ENCODE measurements at places on chromosomes 5 and 9.

- no peak for DNase-seq
Measured at GRCh38 chr5:116576053-116576713, 1.6 kb upstream of the SEMA6A start.

DNA sequence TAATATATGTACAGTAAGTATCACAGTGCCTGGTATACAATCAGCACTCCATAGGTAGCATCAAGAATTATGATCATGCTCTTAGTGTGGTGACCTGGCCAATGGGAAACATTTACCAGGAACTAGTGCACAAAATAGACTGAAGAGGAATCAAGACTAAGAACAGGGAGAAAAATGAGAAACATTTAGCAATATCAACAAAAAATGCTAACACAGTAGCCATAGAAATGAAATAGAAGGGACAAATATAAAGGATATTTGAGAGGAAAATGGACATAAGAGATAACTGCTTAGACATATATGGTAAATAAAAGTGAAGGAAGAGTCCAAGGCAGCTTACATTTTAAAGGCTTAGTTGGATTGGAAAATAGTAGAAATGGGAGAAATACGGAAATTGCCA is 16.5 kb upstream of the SPATA9 start:
- no peak for DNase-seq

- DNase-seq: no peak
Measured at GRCh38 chr5:88405783-88406182, 137.1 kb upstream of the TMEM161B start.

DNA sequence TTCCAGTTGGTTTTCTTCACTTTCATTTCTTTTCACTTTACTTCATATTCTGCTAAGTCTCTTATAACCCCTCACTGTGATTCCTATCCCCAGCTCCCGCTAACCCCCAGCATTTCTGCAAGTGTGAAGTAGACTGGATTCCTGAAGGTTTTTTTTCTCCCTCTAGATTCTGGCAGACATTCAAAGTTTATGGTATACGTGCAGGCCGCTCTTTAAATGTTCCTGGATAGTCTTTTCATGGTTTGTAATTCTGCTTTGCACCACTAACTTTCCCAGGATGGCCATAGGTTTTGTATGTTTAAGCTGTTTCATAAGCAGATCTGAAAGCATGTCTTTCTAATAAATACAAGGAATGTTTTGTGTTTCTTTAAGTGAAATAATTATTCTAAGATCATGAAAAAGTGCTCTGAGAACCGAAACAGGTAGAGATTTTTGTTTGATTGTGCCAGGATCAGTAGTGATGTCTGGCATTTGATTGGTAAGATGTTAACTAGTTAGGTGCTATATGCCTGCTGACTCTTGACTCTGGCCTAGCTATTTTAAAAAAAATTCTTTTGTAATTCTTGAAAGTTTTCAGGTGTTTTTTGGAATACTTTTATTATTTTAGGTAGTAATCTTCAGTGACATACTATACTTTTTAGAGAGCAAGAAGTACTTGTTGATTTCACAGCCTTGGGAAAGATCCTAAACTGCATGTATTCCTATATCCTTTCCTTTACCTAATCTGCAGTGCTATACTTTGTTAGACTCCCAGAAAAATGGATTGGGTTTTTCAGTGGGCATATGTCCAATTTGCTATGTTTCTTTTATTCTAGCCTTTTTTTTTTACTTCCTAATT is 29.7 kb downstream of the CNOT6 start:
- DNase-seq: no peak

DNA sequence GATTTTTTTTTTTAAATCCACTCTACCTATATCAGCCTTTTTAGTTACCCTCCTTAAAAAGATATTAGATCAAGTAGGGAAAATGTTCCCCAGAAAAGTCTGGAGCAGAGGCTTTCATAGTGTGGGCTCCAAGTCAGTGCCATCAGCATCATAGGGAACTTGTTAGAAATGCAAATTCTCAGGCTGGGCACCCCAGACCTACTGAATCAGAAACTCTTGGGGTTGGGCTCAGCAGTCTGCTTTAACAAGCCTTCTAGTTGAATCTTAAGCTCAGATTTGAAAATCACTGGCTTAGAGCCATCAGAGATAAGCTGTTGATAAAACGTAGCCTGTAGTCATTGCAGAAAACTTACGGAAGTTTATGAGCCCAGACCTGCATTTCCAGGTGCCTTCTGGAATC is 140.1 kb downstream of the TMEM38B start:
- no peak for DNase-seq

DNA sequence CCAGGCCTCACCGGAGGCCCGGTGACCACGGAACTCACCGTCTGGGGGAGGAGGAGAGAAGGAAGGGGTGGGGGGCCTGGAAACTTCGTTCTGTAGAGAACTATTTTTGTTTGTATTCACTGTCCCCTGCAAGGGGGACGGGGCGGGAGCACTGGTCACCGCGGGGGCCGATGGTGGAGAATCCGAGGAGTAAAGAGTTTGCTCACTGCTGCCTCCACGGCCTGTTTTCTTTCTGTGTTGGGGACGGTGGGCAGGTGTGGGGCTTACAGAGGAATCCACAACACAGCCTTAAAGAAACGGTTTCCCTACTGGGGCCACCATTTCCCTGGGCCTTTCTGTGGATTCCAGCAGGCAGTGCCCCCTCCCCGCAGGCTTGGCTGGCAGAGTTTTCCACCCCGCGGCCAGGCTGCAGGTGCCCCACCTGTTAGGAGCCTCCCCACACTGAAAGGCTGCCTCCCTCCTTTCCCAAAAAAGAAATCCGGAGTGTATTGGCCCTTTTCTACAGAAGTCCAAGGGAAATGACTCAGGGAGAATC is 80.8 kb downstream of the NTNG2 start:
- DNase-seq: no peak

- DNase-seq: no peak
Measured at GRCh38 chr9:16683326-16683725, 187.1 kb downstream of the BNC2 start.

DNA sequence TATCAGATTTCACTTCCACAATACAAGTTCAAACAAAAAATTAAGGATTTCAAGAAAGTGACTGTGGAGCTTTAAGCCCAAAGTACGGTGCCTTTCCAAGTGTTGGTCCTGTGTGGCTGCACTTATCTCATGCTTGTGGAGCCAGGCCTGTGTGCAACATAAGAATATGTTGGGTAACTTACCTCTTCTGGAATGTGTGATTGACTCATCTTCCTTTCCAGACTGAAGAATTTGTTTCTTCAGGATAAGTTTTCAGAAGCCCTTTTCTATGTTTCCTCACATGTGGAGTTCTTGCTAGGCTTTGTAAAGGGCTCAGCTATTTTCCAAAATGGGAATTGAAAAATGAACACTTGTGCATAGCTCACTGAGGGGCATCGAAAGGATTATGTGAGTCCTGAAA is 485.1 kb upstream of the PAPPA start:
- DNase-seq: no peak

DNA sequence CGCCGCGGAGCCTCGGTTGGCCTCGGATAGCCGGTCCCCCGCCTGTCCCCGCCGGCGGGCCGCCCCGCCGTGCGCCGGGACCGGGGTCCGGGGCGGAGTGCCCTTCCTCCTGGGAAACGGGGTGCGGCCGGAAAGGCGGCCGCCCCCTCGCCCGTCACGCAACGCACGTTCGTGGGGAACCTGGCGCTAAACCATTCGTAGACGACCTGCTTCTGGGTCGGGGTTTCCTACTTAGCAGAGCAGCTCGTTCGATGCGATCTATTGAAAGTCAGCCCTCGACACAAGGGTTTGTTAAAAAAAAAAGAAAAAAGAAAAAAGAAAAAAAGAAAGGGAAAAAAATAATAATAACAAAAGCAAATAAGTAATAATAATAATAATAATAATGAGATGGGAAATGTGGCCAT is 112.8 kb downstream of the GCNT1 start:
- no peak for DNase-seq

DNA sequence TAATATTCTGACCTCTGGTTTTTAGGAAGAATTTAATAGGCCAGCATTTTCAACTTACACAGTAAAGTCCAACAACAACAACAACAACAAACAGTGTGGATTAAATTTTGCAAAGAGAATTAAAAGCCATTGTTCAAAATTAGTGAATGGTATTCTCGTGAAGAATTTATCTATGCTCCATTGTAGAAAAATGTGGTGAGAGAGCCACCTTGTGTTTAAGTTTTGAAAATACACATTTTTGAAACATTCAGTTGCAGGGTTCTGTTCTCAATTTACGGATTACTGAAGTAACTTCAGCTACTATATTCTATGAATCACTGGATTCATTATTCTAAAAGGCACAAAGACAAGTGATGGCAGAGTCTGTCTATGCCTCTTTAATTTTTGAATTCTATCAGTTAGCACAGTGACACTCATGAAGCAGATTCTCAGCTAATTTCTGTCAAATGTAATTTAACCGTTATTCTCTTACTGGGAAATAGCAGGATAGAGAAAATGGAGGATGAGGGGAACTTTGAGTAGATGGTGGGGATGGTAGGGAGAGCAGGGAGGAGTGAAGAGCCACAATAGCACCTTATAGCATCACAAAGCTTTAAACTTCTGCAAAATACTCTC is 11.0 kb downstream of the CCDC152 start:
- DNase-seq: peak; percentile 13

DNA sequence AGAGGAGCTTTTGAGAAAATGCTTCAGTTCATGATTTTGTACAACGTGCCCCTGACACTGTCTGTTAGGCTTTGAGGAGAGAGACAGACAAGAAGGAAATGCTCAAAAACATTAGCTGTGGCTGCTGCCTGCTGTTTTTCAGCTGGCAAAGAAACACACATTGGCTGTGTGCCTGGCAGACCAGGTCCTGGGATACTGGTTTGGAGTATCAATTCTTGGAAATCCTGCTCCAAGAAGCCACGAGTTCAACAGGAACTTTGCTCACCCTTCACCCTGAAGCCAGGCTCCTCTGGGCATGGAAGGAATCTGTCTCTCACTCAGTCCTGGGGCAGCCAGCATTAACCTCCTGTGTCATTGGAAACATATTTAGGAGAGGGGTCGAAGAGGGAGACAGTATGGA is 245.5 kb downstream of the AUH start:
- DNase-seq: no peak

DNA sequence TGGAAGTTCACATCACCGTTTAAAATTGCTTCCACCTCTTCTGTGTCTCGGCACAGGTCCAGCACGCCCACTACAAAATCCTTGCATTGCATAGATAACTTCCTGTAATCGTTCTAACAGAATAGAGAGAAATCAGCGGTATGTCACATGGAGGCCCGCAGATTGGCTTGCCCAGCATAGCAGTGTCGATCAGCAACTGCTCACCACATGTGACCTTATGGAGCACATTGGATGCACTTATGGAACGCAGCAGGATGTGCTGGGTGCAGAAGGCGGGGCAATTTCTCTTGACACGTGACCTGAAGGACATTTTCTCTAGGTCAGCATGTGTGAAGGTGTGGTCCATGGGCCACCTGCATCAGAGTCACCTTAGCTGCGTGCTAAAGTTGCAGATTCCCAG is 49.7 kb downstream of the TRPC7 start:
- DNase-seq: no peak

DNA sequence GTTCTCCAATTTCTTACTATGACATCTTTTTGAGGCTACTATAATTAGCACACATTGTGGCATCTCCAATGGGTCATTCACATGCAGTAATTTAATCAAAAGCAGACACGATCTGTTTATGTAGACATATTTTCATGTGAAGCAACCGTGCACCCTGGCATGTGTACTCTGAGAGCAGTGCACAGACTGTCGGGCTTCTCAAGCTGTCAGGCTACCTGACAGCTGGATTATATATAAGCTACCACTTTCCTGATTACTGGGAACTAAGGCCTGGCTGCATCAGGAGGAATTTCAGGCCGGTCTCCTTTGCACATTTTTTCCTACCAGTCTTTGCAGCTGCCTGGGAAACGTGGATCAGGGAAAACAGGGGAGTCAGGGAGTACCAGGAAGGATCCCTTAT is 197.5 kb downstream of the MAPKAP1 start:
- no peak for DNase-seq

DNA sequence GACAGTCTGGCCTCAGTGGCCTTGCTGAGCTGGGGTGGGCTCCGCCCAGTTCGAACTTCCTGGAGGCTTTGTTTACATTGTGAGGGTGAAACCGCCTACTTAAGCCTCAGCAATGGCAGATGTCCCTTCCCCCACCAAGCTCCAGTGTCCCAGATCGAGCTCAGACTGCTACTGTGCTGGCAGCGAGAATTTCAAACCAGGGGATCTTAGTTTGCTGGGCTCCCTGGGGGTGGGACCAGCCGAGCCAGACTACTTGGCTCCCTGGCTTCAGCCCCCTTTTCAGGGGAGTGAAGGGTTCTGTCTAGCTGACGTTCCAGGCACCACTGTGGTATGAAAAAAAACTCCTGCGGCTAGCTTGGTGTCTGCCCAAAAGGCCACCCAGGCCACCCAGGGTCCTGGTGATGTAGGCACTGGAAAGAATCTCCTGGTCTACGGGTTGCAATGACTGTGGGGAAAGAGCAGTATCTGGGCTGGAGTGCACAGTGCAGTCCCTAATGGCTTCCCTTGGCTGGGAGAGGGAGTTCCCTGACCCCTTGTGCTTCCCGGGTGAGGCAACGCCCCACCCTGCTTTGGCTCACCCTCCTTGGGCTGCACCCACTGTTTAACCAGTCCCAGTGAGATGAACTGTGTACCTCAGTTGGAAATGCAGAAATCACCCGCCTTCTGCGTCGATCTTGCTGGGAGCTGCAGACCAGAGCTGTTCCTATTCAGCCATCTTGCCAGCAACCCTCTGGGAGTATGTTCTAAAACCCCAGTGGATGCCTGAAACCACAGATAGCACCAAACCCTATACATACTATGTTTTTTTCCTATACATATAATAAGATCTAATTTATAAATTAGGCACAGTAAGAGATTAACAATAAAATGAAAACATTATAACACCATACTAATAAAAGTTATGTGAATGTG is 95.5 kb downstream of the TMEM161B start:
- DNase-seq: no peak
